ENCODE measurements at places on chromosomes 16 and 17.

DNA sequence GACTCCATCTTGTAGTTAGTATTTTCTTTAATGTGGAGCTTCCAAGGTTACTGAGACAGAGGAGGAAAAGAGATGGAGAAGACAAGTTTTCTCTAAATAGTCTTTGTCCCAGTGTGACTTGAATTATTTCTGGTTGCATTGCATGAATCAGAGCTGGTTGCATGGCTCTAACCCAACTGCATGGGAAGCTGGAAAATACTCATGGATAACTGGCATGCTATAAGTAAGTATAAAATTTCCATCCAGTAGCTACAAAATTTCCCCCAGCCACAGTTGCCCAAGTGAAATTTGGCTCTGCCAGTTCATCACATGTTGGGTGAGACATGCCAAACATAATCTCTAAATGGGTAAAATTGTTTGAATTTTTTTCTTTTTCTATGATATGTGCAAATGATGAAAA is 1161.5 kb downstream of the CDH11 start:
- no peak for DNase-seq

- DNase-seq = no peak
Observed at GRCh38 chr16:66714654-66715307, 18.2 kb upstream of the CMTM4 start.

- no peak for DNase-seq
Observed at GRCh38 chr17:57366177-57366557, 109.8 kb downstream of the MSI2 start.

- no peak for DNase-seq
Observed at GRCh38 chr16:19698480-19699465, 19.3 kb downstream of the KNOP1 start.

GRCh38 chr17:58536542-58536941 is 22.1 kb upstream of the MTMR4 start:
- no peak for DNase-seq

GRCh38 chr17:83057793-83058265 is 21.6 kb upstream of the METRNL start:
- DNase-seq = no peak

DNA sequence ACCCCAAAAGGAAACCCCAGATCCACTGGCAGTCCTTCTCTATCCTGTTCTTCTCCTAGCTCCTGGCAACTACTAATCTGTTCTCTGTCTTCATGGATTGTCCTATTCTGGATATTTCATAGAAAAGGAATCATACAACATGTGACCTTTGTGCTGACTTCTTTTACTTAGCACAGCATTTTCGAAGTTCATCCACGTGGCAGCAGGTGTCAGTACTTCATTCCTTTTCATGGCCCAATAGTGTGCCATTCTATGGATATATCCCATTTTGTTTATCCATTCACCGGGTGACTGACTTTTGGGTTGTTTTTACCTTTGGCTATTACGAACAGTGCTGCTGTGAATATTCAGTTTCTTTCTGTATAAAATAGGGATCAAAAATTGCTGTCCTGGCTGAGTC is 10.4 kb upstream of the FA2H start:
- no peak for DNase-seq

- no peak for DNase-seq
Observed at GRCh38 chr16:50884066-50884860, 142.4 kb downstream of the CYLD start.

- DNase-seq = peak; percentile 89
Observed at GRCh38 chr17:19977293-19978208, at the start of gene AKAP10. Gene AKAP10 (minus strand): TSS chr17:19977828. CDS start chr17:19977679, 149 bp downstream.

DNA sequence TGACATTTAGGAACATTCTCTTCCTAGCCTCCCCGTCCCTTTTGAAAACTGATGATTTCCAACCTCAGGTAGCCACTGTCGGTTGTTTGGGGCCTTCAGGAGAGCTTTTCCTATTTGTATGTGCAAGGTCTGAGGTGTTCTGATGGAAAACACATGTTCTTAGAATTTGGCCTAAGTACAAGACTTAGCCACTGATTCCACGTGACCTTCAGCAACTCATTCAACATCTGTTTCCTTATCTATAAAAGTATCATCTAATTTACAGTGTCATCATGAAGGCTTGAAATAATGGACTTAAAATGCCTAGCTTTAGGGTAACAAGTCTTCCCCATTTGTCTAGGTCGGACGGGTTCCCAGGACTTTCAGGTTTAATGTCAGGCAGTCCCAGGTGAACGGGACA is 259.3 kb downstream of the SOX9 start:
- DNase-seq = no peak

GRCh38 chr16:88003316-88003715 is 52.1 kb downstream of the BANP start:
- DNase-seq = no peak

DNA sequence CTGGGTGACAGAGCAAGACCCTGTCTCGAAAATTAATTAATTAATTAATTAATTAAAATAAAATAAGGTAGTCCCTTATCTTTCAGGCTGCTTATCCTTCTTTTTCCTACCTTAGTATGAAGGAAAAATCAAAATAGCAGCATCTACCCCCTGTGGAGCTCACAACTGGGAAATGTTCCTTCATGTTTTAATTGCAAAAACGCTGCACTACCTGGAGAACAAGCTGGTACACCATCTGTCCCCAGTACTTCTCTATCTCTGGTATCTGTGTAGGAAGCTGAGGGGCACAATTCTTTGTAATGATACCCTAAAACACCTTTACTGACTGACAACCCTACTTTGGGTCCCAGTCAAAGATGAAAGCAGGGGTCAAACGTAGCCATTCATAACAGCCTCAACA is 55.1 kb upstream of the MNT start:
- no peak for DNase-seq

GRCh38 chr17:76659928-76660655 is 16.5 kb upstream of the ST6GALNAC1 start:
- no peak for DNase-seq

GRCh38 chr17:67358612-67359011 is 7.8 kb downstream of the PSMD12 start:
- no peak for DNase-seq

GRCh38 chr17:79802736-79803420 is 6.0 kb upstream of the CBX8 start:
- no peak for DNase-seq

- DNase-seq = no peak
Observed at GRCh38 chr17:73952082-73952479, 251.4 kb upstream of the RPL38 start.

- no peak for DNase-seq
Observed at GRCh38 chr17:57808882-57809281, 41.0 kb downstream of the MRPS23 start.

- DNase-seq = peak; percentile 9
Observed at GRCh38 chr16:87278191-87279093, 38.8 kb downstream of the C16orf95 start.

DNA sequence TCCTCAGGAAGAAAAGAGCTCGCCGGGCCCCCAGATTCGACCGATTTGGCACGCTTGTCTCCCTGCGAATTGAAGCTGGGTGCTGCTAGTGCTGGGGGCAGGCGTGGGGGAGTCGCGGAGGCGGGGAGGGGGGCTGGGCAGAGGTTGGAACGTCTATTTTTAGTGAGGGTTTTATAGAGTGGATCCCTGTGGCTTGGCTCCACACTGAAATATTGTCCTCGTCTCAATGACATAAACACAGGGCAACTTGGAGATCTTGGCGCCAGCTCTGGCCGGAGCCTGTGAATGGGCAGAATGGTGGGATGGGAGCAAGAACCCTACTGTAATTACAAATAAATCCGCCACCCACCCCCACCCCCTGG is 15.7 kb upstream of the NOG start:
- no peak for DNase-seq

DNA sequence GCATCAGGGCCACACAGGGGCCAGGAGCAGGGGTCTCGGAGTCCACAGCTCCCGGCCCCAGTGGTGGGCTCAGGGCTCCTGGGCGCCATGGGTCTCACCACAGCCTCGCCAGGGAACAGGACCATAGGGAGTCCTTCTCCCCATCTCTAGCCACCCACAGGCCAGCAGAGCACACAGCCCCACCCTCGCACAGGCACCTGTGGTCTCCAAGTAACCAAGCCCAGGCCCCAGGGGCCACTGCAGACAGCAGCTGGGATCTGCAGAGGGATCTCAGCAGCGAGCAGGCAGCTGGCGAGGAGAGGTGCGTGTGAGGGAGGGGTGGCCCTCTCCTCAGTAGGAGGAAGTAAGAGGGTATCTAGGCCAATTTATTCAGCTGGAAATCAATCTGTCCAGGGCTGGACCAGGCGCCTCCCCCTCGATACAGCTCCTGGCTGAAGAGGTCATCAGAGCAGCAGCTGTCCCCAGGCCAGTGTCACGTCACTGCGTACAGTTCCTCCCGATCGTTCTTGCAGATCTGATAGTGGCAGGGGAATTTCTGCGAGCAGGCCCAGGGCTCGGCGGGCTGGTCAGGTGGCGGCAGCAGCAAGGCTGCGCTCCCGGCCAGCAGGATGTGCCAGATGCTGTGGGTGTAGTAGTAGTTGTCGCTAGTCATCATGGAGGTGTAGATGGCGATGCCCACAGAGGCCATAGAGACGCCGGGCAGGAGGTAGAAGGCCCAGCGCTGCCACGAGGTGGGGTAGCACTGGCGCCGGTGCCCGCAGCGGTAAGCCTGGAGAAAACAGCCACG is 1.4 kb upstream of the MRPL28 start:
- DNase-seq = no peak

DNA sequence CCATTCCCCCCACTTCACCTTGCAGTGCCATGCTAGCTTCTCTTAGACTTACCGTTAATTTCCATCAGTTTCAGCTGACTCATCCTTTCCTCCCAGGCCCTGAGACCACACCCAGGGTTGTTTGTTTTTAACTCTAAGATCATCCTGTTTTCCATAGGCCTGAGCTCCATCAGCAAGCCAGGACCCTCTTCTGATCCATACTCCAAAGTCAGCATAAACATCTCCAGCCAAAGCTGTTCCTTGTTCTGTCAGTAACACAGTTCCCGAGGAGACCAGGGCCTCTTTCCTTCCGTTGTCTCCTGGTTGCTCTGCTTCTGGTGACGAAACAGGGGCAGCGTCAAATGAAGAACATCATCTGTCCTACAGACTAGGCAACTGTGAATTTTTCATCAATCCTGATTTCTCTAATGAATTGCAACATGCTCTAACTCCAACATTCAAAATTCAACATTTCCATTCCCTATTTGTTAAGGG is 83.8 kb upstream of the HNF1B start:
- no peak for DNase-seq

- DNase-seq = no peak
Observed at GRCh38 chr16:11539641-11540050, 47.1 kb downstream of the LITAF start.

DNA sequence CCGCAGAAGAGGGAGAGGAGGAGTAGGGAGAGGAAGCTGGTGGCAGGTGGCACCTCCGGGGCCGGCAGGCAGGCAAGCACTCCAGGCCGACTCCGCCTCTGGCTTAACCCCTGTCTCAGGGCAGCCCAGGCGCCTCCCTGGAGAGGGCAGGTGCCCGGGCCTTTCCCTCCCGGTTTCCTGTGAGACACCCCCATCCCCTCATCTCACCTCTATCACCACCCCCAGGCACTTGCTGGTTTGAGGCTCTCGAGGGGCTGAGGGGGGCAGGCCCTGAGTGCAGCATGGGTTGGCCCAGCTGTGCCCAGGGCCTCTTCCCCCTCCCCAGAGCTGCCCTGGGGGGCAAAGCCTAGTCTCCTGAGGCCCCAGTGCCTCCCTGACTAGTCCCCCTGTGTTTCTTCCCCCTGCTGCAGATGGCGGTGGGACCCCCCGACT is 6.0 kb downstream of the DOC2A start:
- DNase-seq = no peak

DNA sequence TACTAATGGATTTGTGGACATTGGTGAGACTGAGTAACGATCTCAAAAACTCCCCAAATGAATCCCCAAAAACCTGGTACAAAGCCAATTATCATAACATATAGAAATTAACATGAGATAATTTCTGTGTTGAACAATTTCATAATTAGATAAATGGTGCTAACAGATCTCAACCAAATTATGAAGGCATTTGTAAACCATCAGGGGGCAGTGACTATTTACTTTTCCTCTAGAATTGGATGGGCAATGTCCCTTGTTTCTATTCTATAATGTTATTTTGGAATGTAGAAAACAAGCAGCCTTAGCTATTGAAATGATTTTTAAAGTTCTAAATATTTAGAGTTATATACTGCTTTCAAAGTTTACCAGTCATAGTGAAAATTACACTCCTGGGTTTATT is 57.8 kb downstream of the MYH10 start:
- no peak for DNase-seq

DNA sequence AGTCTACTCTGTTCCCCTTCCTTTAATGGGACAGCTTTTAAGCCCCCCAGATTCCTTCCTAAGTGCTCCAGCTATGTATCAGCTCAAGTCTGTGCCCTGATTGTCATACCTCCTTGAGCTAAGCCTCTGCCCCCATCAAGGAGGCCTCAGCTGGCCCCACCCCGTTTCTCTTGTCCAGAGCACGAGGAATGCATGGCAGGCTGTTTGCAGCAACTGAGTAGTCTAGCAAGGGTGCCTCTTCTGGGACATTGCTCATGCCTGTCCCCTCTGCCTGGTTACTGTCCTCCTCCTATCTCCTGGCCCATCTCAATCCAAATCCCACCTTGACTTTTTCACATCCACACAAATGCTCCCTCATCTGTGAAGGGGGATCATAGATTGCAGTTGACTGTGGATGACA is 27.8 kb upstream of the TMEM220 start:
- DNase-seq = no peak

DNA sequence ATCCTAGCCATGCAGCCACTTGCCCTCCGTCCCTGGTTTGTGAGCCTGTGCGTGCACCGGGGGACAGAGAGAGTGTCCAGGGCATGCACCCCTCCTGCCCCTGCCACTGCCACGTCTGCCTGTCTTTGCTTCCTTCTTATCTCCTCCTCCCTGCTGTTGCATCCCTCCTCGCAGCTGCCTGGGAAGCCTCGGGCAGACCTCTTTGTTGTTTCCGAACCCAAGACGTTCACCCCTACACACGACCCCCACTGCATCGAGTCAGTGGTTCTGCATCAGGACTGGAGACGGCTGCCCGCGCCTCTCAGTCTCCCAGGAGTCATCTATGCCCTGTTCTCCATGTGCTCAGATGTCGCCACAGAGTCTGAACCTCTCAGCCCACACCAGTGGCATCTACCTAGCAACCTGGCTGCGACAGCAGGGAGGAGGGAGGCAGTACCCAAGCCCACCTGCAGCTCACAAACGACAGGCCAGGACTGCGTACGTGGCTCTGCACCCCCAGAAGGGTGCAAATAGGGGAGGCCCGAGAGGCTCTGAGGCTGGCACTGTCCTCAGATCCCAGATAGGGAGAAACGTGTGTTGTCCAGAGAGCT is 5.2 kb downstream of the TIMP2 start:
- no peak for DNase-seq

GRCh38 chr16:77882358-77882757 is 94.0 kb downstream of the VAT1L start:
- no peak for DNase-seq

All from activated CD4-positive, CD25-positive, alpha-beta regulatory T cell (primary cell).